Aortic smooth muscle cell (primary cell): ENCODE measurements at places on chromosomes 2 and 18. TPM values are rescaled to one million over a fixed set of nuclear protein-coding genes. Genes with fewer than 3 reads are reported as not detected.

GAL3ST2 gene
- total RNA-seq: not detected in 2 replicates

C2orf81 gene
- 0.87 and 1.1 TPM in 2 replicates for total RNA-seq

DGUOK gene
- total RNA-seq: 39.1 and 48.6 TPM in 2 replicates

GCG gene
- not detected in 2 replicates for total RNA-seq

SCG2 gene
- 4.0 and 10.8 TPM in 2 replicates for total RNA-seq

ACOXL gene
- total RNA-seq: not detected in 2 replicates

SERPINB8 gene
- 20.1 and 21.6 TPM in 2 replicates for total RNA-seq

ANKRD29 gene
- 4.2 and 4.9 TPM in 2 replicates for total RNA-seq

SEMA4F gene
- total RNA-seq: 6.5 and 7.5 TPM in 2 replicates

GRB14 gene
- 4.2 and 6.1 TPM in 2 replicates for total RNA-seq

ACVR1 gene
- total RNA-seq: 21.4 and 30.5 TPM in 2 replicates
